ENCODE measurements at places on chromosomes 7 and 10. TPM values are rescaled to one million over a fixed set of nuclear protein-coding genes. Genes with fewer than 3 reads are reported as not detected.

Gene SNCG
- 12.7 TPM for total RNA-seq

Gene ZSCAN25
- 8.1 TPM for total RNA-seq

Gene SLC18A2
- 0.06 TPM for total RNA-seq

Gene FBXO24
- total RNA-seq, result 0.14 TPM

Gene CROT
- 9.9 TPM for total RNA-seq

Gene IL2RA
- not detected for total RNA-seq

Gene PLEKHS1
- not detected for total RNA-seq

Gene CPED1
- not detected for total RNA-seq

Gene C7orf33
- total RNA-seq, result not detected

Gene C10orf67
- 0.10 TPM for total RNA-seq

Gene NMT2
- 27.5 TPM for total RNA-seq

Gene UNC5B
- total RNA-seq, result 0.53 TPM

Gene STOX1
- total RNA-seq, result 0.86 TPM

Gene CALCR
- not detected for total RNA-seq

Gene VPS37D
- 3.5 TPM for total RNA-seq

Gene NACAD
- 0.16 TPM for total RNA-seq

Gene SPDYE17
- total RNA-seq, result not detected

Gene CCDC146
- 0.58 TPM for total RNA-seq

Gene SPDYE5
- not detected for total RNA-seq

Gene TMEM140
- 1.0 TPM for total RNA-seq

Gene CCL24
- not detected for total RNA-seq

Gene GALNT17
- total RNA-seq, result not detected

Gene COBL
- total RNA-seq, result 4.7 TPM

Gene PLPP4
- total RNA-seq, result 0.14 TPM

Gene AQP1
- total RNA-seq, result 0.45 TPM

Gene HIF1AN
- 14.7 TPM for total RNA-seq

Gene TDRD1
- total RNA-seq, result not detected

Gene EPO
- not detected for total RNA-seq

Gene SPDYE2
- not detected for total RNA-seq

Gene EBLN1
- total RNA-seq, result not detected

Gene PNLIP
- not detected for total RNA-seq

Gene ZNF107
- 3.9 TPM for total RNA-seq

Gene LIPK
- not detected for total RNA-seq

Gene CRYGN
- total RNA-seq, result not detected

Gene INMT
- total RNA-seq, result not detected

Gene CYP2W1
- not detected for total RNA-seq

Gene STEAP4
- total RNA-seq, result not detected

Gene DPYSL4
- total RNA-seq, result 20.5 TPM

Gene NYAP1
- 0.98 TPM for total RNA-seq

Gene LBX1
- total RNA-seq, result not detected

Gene UCN3
- total RNA-seq, result not detected

Gene BPGM
- total RNA-seq, result 19.7 TPM

Gene CHST3
- total RNA-seq, result 36.1 TPM

Gene NPY4R2
- total RNA-seq, result 27.3 TPM

Gene TSC22D4
- 38.3 TPM for total RNA-seq

Gene SRRM3
- 5.6 TPM for total RNA-seq

Gene VWC2
- not detected for total RNA-seq

Gene CDH23
- 2.0 TPM for total RNA-seq

Gene LRRC61
- total RNA-seq, result 0.07 TPM

Gene ENO4
- 0.19 TPM for total RNA-seq

Gene GHRHR
- not detected for total RNA-seq
